Spleen (tissue), 13 donors: ENCODE measurements at places on chromosomes 6 and 20.

GRCh38 chr20:62742979-62743776 lies 34.5 kb downstream of the NTSR1 start:
- DNase-seq: no peak

DNA sequence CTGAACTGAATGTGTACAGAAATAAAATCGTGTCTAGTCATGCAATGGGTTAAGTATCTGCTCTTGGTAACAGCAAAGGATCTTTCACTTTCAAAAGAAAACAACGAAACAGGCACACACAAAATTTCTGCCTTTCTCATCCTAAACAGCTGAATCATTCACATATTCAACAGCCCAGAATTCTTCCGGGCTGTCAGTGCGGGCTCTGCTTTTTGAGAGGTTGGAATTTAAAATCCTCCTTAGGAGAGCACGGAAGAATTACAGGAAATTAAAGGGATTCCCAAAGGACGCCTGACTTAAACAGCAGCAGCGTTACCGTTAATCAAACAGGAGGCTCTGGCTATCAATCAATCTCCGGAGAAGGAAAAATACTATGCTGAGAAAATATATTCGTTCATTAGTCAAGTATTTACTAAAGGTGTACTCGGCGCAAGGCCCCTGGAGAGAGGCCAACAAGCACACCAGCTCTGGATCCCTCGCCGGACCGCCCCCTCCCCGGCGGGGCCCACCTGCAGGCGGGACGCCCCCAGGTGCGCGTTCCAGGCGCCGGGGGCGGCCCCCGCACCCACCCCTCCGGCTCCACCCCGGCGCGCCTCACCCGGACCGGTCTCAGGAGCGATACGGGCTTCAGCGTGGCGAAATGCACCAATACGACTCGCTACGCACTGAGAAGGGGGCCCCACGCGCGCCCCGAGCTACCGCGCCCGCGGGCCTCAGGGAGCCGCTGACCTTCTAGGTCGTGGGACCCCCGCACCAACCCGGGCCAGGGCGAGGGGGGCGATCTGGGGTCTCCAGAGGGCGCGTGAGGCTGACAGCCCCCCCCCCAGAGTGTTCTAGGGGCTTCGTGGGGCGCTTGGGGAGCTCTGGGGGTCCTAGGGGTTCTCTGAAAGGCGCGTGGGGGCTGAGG lies 1.0 kb downstream of the NAPB start:
- DNase-seq: peak; percentile 91

GRCh38 chr6:147005499-147005898 lies 198.7 kb upstream of the STXBP5 start:
- DNase-seq: no peak

- no peak for DNase-seq
These were observed 723 bp upstream of the ARID1B start for GRCh38 chr6:156776470-156776839.

DNA sequence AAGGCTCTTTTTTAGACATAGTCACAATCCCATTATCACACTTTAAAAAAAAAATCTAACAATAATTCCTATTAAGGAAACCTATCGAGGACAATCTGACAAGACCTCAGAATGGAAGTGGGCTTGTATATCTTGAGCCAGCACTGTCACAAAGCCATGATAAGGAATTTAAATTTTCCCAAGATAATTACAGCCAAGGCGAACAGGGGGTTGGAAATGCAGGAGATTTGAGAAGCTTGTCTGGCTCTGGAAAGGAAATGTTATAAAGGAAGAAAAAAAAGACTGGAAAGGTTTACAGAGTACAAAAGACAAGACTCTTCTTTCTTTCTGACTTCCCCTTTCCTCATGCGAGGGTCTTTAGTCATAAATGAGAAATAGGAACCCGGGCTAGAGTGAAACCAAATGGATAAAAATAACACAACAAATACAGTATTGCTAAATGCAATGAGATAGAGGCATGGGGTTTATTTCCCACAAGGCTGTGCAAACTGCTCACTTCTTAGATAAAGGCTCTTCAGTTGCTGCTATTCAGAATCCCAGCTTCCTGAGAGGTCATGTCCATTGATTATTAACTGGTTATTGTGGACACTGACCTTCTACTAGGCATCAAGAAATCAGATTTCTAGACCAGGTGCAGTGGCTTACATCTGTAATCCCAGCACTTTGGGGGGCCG lies 13.4 kb upstream of the GHRH start:
- DNase-seq: no peak

DNA sequence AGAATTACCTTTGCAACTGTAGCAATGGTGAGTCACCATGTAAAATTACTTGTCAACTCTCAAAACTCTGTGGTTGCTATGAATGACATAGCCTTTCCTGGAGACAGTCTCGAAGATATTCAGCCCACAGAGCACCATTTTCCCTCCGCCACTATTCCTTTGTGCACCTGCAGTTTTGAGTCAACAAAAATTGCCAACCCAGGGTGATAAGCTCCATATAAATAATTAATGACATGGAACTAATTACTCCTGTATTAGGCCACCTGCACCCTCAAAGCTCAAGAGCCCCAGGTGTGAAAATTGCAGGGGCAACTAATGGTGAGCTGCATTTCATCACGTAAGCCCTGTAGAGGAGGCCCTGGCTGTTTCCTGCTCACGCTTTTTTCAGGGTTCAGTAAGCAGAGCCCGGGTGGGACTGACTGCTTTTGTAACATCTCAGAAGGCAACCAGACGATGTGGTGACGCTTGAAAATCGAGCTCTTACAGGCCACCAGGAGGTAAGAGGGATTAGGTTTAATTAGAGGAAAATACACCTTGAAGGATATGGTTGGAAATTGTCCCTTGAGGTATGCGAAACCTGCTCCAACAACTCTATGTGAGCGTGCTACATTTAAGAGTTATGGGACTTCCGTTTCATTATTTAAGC lies 70.8 kb downstream of the BMP2 start:
- DNase-seq: no peak

- DNase-seq: no peak
These were observed 268.3 kb downstream of the CD109 start for GRCh38 chr6:73964241-73964854.

GRCh38 chr6:25715794-25716193 lies 38.7 kb upstream of the SLC17A4 start:
- no peak for DNase-seq

DNA sequence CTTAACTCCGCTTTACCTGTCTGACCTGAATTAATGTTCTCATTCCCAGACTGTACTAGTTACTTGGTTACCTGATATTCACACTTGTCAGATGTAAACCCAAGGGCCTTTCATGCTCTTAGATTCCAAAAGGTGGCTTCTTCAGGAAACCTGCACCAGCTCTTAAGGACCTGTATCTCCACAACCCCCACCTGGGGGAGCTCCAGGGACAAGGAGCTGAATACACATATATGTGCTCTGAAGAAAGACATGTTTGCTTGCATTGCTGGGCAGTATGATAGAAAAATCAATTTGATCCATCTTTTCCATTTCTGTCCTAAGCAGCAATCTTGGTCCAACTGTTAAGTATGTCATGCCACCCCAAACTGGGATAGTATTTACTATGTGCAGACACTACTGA lies 64.8 kb upstream of the POU3F2 start:
- DNase-seq: no peak

DNA sequence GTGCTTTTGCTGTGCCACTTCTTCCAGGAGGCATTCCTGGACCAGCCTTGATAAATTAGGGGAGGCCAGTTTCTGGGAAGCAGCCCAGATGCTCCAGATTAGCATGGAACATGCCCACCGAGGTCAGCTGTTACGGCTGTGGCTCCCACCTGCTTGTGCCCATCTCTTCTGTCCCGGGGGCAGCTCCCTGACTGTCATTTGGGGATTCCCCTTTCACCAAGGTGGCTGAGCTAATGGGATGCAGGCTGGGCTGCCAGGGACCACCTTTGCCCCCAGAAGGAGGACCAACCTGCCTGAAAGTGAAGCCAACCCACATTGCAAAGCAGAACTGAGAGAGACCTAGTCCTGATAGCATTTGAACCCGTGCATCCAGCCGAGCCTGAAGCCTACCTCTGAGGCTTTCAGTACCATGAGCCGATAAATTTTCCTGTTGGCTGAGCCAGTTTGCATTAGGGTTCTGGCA lies 85.3 kb downstream of the PTPN1 start:
- no peak for DNase-seq

DNA sequence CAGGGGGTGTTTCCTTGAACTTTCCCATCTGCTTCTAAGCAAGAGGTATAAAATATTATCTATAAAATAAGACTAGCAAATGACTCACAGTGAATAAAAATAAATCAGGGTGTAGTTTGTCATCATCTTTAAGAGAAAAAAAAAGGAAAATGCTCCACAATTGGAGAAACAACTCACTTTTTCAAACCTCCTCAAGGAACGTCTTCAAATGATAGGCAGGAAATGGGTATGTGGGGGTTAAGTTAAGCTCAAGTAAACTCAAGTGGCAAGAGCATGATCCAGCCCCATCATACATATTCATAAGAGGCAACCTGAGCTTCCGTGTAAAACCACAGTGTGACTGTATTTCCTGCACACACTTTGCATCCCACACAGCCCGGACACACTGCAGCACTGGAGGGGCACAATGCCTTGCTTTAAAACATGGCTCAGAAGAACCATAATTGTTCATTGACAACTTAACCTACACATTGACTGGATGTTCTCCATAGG lies 58.5 kb upstream of the CEP85L start:
- DNase-seq: peak; percentile 86

DNA sequence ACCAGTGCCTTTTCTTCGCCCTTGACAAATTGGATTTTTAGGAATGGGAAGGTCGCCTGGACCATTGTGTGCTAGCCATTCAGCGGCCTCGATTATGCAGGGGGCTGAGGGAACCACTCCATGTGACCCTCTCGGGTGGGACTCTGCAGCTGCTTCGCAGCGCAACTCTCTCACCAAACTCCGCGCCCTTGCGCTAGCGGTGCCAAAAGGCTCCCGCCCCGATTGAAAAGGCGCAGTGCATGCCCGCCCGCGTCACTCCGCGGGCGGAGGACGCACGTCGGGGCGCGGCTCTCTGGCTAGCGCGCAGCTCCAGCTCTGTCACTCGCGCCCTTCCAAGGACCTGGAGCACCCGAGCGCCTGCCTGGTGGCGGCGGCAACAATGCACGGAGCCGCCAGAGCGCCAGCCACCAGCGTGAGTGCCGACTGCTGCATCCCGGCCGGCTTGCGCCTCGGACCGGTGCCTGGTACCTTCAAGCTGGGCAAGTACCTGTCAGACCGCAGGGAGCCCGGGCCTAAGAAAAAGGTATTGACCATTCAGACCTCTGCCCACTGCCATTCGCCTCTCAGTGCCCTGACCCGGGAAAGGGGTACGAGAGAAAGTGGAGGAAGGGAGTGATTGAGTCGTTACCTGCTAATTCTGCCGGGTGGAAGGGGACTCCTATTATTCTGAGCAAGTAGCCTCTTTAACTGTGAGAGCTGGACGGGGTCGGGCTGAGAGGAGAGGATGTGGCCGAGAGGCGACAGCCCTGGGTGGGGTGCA lies at the start of gene PRDM13:
TSS of gene PRDM13 (plus strand) at position 178 of the 760 bp plus-strand sequence. CDS start at position 380, 202 bp downstream.
- no peak for DNase-seq
